Fibroblast of lung (primary cell): ENCODE measurements at places on chromosomes 5 and 9. TPM values are rescaled to one million over a fixed set of nuclear protein-coding genes. Genes with fewer than 3 reads are reported as not detected.

The TEX48 gene
- total RNA-seq = not detected in 2 replicates

- H3K27me3 ChIP-seq = peaks cover 13% of the 10 kb centered on the region
- H3K4me1 ChIP-seq = no peaks in the 10 kb centered on the region
- no peaks in the 10 kb centered on the region for H3K36me3 ChIP-seq
Observed at GRCh38 chr9:35980289-35981011, 22.5 kb upstream of the OR2S2 start.

The DROSHA gene
- total RNA-seq = 42.1 and 48.4 TPM in 2 replicates

The ARID3C gene
- total RNA-seq = under 0.01 and 0.17 TPM in 2 replicates

The CRB2 gene
- under 0.01 TPM in 1 of 2 replicates, not detected in the other for total RNA-seq

DNA sequence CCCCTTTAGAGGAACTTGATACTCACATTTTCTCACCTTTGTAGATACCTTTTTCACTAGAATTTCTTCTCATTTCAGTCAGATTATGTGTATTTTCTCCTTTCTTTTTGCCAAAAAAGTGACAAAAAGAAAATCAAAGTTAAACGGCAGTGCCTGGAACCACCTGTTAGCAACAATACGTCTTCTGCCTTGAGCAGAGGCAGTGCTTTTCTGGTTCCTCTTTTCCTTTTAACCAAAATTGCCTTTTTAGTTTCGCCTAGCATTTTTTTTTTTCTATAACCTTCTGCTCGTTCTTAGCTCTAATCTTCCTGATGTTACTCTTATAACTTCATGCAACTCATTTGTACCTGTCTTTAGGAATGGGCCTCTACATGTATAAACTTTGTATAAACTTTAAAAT lies 26.1 kb downstream of the SMIM32 start:
- H3K36me3 ChIP-seq = no peaks in the 10 kb centered on the region
- no peak overlapping the region for H3K27ac ChIP-seq
- no peaks in the 10 kb centered on the region for H3K27me3 ChIP-seq
- no peak overlapping the region for H3K4me3 ChIP-seq
- no peaks in the 10 kb centered on the region for H3K4me1 ChIP-seq
- DNase-seq = no peak

DNA sequence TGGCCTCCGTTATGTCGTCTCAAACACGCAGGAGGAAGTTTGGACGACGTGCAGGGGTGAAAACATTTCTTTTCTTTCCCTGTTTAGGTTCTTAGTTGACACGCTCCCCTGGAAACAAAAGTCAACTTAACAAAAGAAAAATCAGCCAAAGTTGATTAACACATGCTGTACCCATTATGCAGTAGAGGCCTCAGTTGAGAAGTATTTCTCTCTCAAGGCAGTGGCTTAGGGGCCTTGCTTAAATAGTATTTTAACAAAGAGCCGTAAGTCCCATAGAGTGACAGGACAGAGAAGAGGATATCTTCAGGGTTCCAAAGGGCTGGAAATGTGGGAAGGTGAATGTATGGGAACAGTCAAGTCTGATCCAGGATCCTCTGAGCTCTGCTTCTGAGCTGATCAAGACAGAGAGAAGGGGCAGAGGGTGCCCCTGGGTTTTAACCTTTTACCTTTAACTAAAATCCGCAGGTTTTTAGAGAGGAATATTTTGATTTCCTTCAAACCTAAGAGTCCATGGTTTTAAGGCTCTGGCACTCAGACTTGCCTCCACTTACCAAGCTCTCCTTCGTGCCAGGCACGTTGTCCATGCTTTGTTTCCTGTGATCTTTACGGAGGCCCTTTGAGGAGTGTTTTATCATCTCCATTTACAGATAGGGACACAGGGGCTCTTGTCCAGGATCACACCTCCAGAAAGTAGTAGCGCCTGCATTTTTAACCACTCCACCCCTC lies 629 bp upstream of the CD74 start:
- H3K27me3 ChIP-seq = no peaks in the 10 kb centered on the region
- H3K27ac ChIP-seq = no peak overlapping the region
- H3K4me1 ChIP-seq = peaks cover 3% of the 10 kb centered on the region
- no peak overlapping the region for H3K4me3 ChIP-seq
- DNase-seq = no peak

The JAKMIP2 gene
- 0.51 and 1.3 TPM in 2 replicates for total RNA-seq

- H3K36me3 ChIP-seq = peaks cover 48% of the 10 kb centered on the region
- no peak overlapping the region for H3K27ac ChIP-seq
- DNase-seq = no peak
- no peaks in the 10 kb centered on the region for H3K27me3 ChIP-seq
Observed at GRCh38 chr9:128106940-128107467, 20.5 kb downstream of the PTGES2 start.

DNA sequence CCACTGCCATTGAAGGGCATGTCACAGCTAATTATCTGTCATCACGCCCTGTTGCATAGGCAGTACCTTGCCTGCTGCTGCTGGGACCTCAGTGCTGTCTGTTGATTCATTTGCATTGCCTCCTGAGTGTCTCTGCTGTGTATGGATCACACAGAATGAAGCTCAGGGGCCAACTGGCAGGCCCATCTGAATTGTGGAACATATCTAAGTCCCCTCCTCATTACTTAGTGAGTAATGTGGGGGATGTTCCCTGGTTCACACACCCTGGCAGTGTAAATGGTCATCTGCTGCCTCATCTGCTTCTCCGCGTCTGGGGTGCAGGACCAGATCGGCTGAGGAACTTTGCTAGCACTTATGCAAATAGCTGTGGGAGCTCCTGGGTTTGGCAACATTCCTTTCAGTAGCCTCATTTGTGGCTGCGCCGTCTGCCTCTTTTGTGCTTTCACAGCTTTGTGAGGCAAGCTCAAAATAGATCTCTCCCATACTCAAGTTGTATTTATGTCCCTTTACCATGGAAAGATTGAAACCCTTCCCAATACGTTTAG lies 25.4 kb downstream of the TYRP1 start:
- no peak overlapping the region for H3K4me3 ChIP-seq
- H3K27me3 ChIP-seq = no peaks in the 10 kb centered on the region
- DNase-seq = peak; percentile 93
- H3K4me1 ChIP-seq = peaks cover 3% of the 10 kb centered on the region
- H3K36me3 ChIP-seq = no peaks in the 10 kb centered on the region

DNA sequence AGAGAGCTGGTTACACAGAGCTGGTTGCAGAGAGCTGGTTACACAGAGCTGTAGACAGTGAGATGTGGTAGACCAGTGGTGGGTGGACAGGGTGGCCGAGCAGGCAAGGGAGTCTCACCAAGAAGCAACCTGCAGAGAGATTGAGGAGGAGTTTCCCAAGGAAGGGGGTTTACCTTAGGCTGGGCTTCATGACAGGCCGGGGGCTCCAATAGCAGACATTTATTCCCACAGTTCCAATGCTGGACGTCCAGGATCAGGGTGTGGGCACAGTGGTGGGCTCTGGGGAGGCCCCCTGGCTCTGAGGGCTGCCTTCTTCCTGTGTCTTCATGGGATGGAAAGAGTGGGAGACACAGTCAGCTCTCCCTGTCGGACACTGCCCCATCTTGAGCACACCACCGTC lies 386.9 kb upstream of the IRX4 start:
- no peaks in the 10 kb centered on the region for H3K4me1 ChIP-seq
- H3K27me3 ChIP-seq = no peaks in the 10 kb centered on the region
- no peak overlapping the region for H3K27ac ChIP-seq
- no peak for DNase-seq
- no peak overlapping the region for H3K4me3 ChIP-seq

The LTC4S gene
- 0.83 and 4.1 TPM in 2 replicates for total RNA-seq

The HMCN2 gene
- under 0.01 TPM in 2 replicates for total RNA-seq

The RNF145 gene
- total RNA-seq = 54.2 and 57.8 TPM in 2 replicates

The BTNL3 gene
- total RNA-seq = not detected in 2 replicates

DNA sequence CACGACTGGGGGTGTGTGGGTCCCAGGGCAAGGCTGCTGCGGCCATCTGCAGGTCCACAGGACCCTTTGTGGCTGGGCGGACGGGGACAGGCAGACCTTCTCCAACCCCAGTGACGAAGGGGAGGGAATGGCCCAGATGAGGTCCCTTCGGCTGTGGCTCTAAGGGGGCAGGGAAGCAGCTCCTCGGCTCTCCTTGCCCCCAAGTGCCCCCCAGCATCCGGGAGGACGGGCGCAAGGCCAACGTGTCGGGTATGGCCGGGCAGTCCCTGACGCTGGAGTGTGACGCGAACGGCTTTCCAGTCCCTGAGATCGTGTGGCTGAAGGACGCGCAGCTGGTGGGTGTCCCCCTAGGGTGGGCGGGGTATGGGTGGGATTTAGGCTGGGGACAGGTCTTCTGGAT lies 82.8 kb downstream of the HMCN2 start:
- H3K4me3 ChIP-seq = no peak overlapping the region
- no peaks in the 10 kb centered on the region for H3K4me1 ChIP-seq
- no peaks in the 10 kb centered on the region for H3K27me3 ChIP-seq
- H3K27ac ChIP-seq = no peak overlapping the region
- no peak for DNase-seq
- no peaks in the 10 kb centered on the region for H3K36me3 ChIP-seq

GRCh38 chr9:98034593-98035546 lies 21.7 kb upstream of the NANS start:
- H3K4me1 ChIP-seq = peaks cover 8% of the 10 kb centered on the region
- no peak overlapping the region for H3K4me3 ChIP-seq
- H3K27me3 ChIP-seq = no peaks in the 10 kb centered on the region
- H3K36me3 ChIP-seq = no peaks in the 10 kb centered on the region

GRCh38 chr9:99885747-99886146 lies 20.7 kb upstream of the STX17 start:
- H3K27me3 ChIP-seq = no peaks in the 10 kb centered on the region
- no peak overlapping the region for H3K4me3 ChIP-seq
- H3K27ac ChIP-seq = no peak overlapping the region

GRCh38 chr9:100014846-100015245 lies 84.0 kb downstream of the ERP44 start:
- no peak overlapping the region for H3K4me3 ChIP-seq
- H3K36me3 ChIP-seq = no peaks in the 10 kb centered on the region
- H3K4me1 ChIP-seq = no peaks in the 10 kb centered on the region
- no peak overlapping the region for H3K27ac ChIP-seq
- no peak for DNase-seq

- H3K4me3 ChIP-seq = no peak overlapping the region
- H3K4me1 ChIP-seq = no peaks in the 10 kb centered on the region
- DNase-seq = peak; percentile 23
- no peaks in the 10 kb centered on the region for H3K36me3 ChIP-seq
Observed at GRCh38 chr5:130136300-130136699, 232.0 kb downstream of the CHSY3 start.

The RORB gene
- total RNA-seq = 2.1 and 4.3 TPM in 2 replicates

DNA sequence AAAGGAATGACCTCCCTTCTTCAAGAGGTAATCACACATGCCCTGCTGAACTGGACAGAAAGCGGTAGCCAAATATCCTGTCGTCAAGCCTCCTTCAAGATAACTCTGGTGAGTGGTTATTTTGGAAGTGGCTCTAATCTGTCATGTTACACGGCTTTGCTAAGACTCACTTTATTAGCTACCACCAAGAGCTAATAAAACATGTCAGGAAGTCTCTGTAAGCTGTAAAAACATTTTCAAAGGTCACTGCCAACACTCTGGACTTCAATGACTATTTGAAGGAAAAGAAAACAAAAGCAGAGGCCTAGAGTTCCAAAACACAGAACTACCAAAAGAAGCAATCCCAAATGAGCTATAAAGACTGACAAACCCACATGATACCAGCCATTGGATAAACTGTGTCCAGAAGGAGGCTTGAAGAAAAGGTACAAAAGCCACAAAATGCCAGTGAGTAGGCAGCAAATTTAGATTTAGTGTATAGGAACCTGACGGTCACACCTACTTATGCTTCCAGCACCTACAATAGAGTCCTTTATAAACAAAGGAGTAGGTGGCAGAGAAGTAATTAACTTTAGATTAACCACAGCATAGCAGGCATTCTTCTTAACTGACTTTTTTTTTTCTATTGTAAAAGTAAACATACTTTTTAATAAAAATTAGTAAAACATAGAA lies 97.3 kb upstream of the EQTN start:
- no peak overlapping the region for H3K4me3 ChIP-seq
- H3K4me1 ChIP-seq = no peaks in the 10 kb centered on the region
- DNase-seq = peak; percentile 7
- no peak overlapping the region for H3K27ac ChIP-seq
- H3K36me3 ChIP-seq = no peaks in the 10 kb centered on the region
- no peaks in the 10 kb centered on the region for H3K27me3 ChIP-seq
